NCI-H1436 treated with DMSO at 0.1 percent for 48 hours (cell line): ENCODE measurements at places on chromosomes 5 and 9.

DNA sequence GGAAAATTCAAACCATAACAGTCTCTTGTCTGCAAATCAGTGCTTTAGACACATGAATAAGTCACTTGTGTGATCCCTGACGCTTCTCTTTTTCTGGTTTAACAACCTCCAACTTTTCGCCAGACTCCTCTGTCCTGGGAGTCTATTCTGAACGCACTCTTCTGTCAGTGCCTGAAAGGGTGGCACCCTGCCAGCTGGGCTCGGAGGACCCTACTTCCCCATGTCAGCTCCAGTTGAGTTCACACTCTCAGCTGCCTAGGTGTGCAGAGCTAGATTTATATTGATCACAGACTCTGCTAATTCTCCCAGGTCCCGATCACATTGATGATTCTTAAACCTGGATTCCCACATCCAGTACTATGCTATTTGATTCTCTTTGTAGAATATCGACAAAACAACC, 649.1 kb downstream of the BNC2 start:
- no peak for DNase-seq

DNA sequence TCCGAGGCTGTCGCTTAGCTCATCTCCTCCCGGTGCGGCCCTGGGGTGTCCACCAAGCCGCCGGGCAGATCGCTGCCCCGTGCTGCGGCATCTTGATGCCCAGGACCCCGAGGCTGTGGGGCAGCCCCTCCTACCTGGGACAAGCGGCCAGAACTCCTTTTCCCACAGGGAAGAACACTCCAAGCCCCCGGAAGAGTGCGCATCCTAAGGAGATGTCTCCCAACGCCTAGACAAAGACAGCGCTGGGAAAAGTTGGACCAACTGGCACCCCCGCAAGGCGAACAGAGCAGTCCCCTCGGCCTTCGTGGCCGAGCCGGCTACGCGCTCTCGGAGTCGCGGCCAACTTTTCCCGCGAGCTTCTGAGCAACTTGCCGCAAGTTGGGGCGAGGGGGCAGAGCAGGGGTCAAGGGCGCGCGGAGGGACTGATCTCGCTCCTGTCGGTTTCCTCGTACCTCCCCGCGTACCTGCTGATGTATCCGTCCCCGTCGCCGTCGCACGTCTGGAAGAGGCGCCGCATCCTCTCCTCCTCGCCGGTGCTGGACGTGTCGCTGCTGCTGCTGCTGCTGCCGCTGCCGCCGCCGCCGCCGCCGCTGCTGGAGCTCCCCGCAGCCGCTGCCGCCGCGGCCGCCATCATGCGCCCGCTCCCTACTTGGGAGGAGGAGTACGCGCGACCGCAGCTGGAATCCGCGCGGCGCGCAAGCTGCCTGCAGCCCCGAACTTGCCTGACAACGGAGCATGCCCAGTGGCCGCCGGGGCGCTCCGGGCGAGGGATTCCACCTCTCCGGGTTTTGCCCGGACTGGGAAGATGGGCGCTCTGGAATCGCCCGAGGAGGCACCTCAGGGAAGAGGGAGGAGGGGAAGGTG, at the start of gene MCC:
Gene MCC, minus strand, starts transcription at position 673 of the 864 bp plus-strand sequence.
- DNase-seq = no peak

- no peak for DNase-seq
These were observed 100.2 kb downstream of the SLC25A46 start for GRCh38 chr5:110838961-110839360.

DNA sequence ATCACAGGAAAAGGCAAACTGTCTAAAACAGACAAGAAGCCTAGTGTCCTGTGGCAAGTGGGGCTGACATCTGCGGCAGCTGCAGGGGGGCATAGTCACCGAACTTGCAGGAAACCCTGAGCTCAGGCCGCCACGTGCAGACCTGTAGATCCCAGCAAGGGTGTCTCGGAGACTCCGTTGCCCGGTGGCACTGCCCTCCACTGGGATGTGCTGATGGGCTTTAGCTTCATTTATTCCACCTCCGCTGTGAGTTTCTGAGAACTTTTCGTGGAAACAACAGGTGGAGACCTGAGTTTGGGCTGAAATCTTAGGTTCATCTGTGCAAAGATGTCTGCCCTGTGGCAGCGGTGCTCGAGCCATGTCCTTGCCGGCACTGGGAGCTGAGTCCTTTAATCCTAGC, 22.1 kb downstream of the CEP72 start:
- DNase-seq = no peak

DNA sequence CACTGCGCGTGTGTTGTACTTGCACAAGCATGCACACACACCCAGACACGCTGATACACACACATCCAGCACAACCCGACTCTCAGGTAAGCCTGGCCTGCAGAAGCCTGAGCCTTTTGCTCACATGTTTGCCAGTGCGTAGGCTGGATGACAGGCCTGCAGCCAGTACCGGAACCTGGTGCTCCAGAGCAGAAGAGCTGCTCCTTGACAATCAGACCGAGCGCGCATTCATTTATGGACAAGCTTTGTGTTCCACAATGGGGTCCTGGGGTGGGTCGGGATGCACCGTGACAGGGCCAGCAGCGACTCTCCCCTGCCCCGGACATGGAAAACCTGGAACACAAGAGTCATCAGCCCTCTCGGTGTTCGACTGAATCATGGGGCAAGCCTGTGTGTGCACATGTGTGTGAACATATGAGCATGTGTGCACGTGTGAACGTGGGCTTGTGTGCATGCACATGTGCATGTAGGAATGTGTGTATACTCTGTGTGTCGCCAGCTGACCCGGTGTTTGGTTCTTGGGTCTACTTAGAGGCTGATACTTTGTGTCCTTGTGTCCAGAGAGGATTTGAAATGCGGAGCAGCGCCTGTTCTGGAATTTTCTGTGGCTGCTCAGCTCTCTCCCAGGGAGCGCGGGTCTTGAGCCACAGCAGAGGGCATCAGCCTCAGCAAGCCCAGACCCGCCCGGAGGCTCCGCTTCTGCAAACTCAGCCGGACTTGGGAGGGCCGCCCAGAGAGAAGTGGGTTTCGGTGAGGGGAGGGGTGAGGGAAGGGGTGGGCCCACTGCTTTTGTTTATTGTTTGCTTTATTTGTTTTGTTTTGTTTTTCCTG, 32.2 kb downstream of the IRX4 start:
- no peak for DNase-seq

DNA sequence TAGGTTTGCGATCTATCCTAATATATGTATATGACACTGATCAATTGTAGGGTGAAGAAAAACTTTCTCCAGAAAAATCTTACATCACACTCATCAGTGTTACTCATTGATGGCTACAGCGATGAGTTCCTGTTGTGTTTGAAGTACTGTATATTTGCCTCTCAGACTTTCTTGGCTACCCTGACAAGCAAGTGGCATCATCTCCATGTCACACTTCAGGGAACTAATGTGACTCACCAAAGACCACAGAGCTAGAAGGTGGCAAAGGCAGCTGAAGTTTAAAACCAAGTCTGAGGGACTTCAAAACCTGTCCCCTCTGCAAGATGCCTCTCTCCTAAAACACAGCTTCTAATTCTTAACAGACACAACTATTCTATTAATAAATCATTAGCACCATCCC, 451.4 kb downstream of the CTNND2 start:
- no peak for DNase-seq

DNA sequence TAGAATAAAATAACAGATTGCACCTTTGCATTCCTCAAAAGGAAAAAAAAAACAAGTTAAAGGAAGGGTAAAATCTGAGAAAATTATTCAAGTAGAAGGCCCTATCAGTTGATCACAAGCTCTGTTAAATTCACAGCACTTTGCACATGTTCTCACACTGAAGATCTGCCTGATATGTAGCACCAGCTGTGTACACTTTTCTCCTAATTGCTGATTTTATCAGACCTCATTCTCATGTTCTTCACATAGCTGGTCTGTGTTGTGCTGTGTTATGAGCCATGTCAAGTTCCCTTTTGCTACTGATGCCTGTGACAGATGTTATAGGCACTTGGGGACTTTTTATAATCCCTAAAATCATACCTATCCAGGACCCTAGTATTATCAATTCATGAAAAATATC, 390.4 kb upstream of the PRR16 start:
- DNase-seq = no peak

DNA sequence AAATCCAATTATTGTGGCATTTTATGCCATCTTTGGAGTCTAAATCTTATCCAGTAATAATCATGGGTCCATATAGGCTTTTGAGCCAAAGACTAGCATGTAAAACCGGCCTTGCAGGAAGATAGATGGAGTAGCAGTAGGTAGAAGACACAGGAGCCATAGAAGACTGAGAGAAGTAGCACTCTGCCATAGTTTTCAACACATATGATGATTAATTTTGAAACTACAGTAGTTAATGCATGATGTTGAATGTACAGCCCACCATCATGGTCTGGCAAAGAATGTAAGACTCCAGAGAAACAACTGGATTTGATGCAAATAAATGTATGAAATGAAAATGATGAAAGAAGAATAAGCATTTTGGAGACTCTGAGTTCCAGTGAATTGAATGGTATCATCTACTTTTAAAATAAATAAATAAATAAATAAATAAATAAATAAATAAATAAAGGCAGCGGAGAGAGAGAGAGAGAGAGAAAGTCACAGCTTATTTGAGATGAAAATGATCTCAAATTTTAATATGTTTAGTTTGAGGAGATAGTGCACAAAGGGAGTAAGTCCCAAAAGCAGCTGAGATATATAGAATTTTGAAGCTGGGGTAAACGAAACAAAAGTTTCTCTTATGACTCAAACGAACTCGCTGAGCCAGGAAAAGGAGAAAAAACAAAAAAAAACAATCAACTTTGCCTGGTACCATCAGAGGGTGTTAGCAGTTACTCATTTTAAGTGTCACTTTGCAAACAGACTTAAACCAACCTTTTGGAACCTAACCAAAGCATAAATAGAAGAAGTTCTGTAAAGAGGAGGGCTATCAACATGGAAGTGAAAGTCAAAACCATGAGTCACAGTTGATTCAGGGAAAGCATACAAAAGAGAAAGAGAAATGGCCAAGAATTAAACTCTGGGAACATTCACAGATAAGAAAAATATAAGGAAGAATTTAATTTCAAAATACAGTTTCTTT, 388.7 kb downstream of the CETN3 start:
- no peak for DNase-seq

DNA sequence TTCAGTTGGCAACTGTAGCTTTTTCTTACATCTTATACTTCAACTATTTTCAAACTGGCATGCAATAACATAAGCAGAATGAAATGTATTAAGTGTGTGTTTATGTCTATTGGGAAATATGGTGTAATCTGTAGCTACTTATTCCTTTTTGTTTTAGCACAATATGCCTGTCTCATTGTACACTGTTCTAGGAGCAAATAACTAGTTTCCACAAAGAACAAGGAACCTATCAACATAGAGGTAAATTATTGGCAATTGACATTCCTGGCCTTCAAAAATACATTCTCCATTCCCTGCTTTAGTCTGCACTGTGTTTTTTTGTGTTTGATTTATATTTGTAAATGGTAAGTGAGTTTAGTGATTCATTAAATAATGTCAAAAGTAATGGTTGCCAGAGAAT, 75.7 kb downstream of the FBXL7 start:
- DNase-seq = no peak

GRCh38 chr5:149073213-149073612, 10.4 kb upstream of the SH3TC2 start:
- DNase-seq = no peak

DNA sequence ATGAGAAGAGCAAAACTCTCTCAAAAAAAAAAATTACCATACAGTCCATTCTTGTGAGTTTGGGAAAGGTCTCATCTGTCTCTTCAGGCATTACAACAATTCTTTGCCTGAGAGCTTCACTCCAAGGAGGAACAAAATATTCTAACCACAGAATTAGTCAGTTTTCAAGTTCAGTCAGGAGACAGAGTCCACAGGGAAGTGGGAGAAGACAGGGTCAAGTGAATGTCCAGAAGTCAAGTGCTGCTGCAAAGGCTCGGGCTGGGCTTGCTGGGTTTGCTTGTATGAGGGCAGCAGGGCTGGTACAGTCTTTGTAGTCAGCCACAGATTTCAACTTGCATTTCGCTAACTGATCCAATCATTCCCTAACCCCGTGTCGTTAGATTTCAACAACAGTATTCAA, 17.6 kb upstream of the HEXB start:
- DNase-seq = no peak

DNA sequence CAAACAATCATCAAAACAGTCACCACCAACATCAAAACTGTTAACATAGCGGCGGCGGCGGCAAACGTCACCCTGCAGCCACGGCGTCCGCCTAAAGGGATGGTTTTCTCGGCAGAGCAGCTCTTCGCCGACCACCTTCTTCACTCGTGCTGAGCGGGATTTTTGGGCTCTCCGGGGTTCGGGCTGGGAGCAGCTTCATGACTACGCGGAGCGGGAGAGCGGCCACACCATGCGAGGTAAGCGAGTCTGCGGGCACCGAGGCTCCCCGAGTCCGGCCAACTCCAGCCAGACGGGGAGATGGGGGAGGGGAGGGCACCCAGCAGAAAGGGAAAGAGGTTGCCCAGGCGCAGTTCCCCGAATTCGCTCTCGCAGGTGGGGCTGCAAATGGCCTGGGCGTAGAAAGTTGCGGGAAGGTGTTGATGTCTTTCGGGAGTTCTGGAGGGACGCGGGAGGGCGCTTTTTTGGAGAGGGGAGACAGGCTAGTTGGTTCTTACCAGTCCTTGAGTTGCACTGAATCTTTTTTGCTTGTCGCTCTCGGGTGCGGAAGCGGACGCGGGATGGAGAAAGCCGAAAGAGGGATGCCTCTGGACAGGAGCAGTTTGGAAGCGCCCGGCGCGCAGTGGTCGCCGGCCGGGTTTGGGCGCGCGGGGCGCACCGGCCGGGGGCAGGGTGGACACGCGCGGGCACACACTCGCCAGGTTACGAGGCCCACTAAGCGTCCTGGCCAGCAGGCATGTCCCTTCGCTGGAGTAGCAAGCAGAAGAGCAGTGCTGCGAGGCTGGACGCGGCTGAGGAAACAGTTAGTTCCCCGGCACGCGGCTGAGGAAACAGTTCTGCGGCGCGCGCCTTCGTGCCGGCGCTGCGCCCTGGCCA, 849 bp downstream of the RORB start:
- DNase-seq = no peak

- no peak for DNase-seq
These were observed 11.8 kb upstream of the EXOC3 start for GRCh38 chr5:431001-431710.

- DNase-seq = no peak
These were observed 216.1 kb downstream of the MEF2C start for GRCh38 chr5:88666761-88667495.

GRCh38 chr5:72125941-72126620, 18.8 kb downstream of the MAP1B start:
- no peak for DNase-seq

DNA sequence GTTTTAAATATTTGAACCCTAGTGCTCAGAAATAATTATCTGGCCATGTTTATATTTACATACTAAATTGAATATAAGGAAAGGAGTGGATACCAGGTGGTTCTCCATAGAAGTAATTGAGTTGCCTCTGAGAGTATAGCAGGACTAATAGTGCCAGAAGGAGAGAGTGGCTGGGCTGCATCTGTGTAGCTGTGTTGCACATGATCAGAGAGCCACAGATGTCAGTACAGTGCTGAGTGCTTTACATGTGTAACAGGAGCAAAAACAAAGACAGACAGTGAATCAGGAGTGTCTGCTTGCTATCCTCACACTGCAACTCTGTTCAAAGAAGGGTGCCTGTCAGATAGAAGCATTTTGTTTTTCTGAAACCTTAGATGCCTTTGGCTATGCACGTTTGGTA, 353.9 kb upstream of the PAPPA start:
- no peak for DNase-seq
